ENCODE measurements at places on chromosomes 1 and 21. TPM values are rescaled to one million over a fixed set of nuclear protein-coding genes. Genes with fewer than 3 reads are reported as not detected.

- no peak for DNase-seq
Measured at GRCh38 chr1:74681001-74681400, 7.4 kb upstream of the ERICH3 start.

CFAP107 gene
- not detected for total RNA-seq

DNA sequence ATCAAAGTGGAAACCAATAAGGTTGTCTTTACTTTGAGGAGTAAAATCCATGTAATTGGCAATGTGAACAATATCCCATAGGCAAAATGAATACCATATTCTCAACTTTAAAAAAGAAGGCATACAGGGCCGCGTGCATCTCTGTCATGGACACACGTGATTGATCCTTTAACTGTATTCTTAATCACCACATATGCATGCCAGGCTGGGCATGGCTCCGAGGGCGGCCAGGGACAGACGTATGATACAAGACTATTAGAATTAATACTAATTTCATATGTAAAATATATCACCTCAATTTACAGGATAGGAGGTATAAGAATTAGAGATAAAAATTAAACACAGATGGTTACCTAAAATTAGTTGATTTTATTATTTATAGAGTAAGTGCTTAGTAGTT is 11.2 kb downstream of the RGS21 start:
- no peak for DNase-seq

GRCh38 chr1:170162459-170163246 is 16.9 kb downstream of the NTMT2 start:
- no peak for DNase-seq

TTLL7 gene
- total RNA-seq, result not detected

PLD5 gene
- not detected for total RNA-seq

SPRR2B gene
- total RNA-seq, result not detected

A3GALT2 gene
- total RNA-seq, result not detected

AMY2A gene
- total RNA-seq, result not detected

DNA sequence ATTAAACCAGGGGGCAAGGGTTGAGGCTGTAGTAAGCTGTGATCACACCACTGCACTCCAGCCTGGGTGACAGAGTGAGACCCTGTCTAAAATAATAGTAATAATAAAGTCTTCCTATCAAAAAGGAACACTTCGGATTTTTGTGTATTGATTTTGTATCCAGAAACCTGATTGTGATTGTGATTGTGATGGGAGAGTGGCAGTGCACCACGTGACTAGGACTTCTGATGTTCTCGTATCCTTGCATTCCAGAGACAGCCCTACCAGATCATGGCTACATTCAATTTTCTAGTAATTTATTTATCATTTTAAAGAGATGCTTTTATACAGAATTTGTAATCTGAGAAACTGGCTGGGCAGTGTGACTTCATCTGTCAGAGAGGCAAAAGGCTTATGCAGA is 2.6 kb upstream of the KIF1B start:
- no peak for DNase-seq

S100A12 gene
- total RNA-seq, result not detected

GRCh38 chr21:36354918-36355680 is 30.1 kb upstream of the CHAF1B start:
- DNase-seq, result no peak

FCGR2B gene
- not detected for total RNA-seq

DNA sequence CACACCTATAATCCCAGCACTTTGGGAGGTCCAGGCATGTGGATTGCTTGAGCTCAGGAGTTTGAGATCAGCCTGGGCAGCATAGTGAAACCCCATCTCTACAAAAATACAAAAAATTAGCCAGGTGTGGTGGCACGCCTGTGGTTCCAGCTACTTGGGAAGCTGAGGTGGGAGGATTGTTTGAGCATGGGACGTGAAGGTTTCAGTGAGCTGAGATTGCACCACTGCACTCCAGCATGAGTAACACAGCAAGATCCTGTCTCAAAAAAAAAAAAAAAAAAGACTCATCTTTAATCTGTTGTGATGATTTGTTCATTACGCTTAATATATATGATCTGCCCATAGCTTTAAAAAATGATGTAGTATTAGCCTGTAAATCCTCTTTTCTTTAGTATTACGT is 44.0 kb downstream of the OR10J1 start:
- DNase-seq, result no peak

- DNase-seq, result no peak
Measured at GRCh38 chr1:211708006-211708405, 32.6 kb upstream of the NEK2 start.

DNA sequence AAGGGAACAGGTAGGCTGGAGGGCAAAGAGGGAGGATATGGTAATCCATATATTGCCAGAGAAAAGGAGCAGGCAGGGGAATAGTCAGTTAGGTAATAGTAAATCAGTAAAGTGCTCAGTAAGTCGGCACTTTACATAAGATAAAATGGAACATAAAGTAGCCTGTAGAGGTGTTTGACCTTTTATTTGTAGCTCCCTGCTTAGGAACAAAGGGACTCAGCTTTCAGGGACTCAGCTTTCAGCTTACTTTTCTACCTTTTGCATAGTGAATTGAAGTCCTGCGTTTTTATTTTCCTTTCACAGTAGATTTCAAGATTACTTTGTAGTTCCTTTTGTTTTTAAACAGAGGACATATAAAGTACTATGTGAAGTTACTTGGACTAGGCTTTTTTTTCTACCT is 87.3 kb downstream of the ITSN1 start:
- DNase-seq, result no peak

GRCh38 chr1:47225430-47226100 is 6.5 kb downstream of the TAL1 start:
- no peak for DNase-seq

DNA sequence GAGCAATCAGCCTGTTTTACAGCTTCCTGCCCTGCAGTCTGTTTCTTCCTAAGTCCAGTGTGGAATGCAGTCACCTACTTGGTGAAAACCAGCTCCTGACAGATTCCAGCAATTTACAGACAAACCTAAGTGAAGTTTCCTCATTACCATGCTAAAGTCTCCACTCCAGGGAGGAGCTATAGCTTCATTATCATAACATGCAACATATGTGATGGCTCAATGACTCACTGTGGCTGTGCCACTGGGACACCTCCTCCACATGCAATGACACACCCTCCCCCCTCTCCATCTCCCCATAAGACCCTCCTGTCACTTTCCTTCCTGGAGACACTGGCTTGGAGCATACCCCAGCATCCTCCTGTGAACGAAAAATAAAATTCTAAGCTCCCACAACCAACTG is 125.2 kb downstream of the MAP3K21 start:
- no peak for DNase-seq

DNA sequence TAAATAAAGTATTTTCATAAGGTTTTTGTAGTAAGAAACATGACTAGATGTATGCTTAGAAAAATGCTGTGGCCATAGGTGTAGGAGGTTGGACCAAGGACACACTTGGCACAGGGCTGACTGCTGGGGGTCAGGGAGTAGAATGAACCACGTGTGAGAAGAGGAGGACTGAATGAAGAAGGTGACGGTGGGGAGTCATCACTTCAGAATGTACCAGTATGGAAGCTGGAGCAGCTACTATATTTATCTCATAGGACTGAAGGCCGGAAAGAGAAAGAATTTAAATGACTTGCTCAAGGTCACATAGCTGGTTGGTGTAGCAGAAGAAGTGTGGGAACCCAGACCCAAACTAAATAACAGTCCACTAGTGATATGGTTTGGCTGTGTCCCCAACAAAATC is 79.8 kb upstream of the HAO2 start:
- no peak for DNase-seq

DNA sequence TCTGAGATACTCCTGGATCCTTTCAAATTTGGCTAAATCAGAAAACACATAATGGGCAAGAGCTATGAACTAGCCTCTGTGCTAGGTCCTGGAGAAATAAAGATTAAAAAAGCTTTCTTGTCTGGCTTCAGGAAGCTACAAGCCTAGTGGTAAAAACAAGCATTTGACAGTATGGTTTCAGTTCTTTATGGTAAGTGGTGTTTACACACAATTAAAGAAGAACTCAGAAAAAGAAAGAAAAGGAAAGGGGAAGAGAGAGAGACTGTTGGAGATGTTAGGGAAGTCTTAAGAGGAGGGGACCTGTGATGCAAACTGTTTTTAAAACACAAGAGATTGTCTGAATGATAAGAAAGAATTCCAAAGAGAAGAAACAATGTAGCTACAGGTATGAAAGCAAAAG is 1.8 kb downstream of the OR10J1 start:
- no peak for DNase-seq

OR2G6 gene
- total RNA-seq, result not detected

DNA sequence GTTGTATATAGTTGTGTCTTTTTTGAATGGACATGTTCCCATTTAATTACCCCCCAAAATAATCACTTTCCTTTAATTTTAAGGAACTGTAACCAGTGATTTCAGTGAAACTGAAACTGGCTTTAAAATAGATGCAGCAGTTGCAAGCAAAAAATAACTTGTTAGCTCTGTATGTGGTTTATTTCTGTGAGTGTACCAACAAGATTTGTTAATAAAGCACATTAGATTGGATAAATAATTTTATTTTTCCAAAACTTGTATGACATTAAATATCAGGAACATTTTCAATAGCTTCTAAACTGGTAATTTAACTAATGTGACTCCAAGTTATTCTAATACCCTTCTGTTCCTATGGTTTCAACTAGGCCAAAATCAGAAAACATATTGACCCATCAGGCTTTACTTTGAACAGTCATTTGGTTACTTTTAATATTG is 184.3 kb upstream of the CACYBP start:
- no peak for DNase-seq

- DNase-seq, result no peak
Measured at GRCh38 chr1:53086491-53087070, 24.6 kb downstream of the PODN start.

- no peak for DNase-seq
Measured at GRCh38 chr1:8701794-8702471, 115.5 kb downstream of the RERE start.

S100A3 gene
- not detected for total RNA-seq

DNA sequence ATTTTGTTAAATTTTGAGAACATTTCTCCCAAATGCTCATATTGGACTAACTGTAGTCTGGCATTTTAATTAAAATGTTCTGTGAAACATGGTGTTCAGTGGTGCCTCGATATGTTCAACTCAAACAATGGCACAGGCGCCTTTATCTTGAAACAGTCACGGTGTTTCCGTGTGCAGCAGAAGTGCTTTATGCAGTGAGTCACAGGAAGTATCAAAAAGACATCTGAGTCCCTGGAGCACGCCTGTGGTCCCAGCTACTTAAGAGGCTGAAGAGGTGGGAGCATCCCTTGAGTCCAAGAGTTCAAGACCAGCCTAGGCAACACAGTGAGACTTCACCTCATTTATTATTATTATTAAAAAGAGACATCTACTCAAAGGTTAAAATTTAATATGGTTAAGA is 52.2 kb downstream of the GREM2 start:
- DNase-seq, result no peak

SNX27 gene
- 22.9 TPM for total RNA-seq

DNA sequence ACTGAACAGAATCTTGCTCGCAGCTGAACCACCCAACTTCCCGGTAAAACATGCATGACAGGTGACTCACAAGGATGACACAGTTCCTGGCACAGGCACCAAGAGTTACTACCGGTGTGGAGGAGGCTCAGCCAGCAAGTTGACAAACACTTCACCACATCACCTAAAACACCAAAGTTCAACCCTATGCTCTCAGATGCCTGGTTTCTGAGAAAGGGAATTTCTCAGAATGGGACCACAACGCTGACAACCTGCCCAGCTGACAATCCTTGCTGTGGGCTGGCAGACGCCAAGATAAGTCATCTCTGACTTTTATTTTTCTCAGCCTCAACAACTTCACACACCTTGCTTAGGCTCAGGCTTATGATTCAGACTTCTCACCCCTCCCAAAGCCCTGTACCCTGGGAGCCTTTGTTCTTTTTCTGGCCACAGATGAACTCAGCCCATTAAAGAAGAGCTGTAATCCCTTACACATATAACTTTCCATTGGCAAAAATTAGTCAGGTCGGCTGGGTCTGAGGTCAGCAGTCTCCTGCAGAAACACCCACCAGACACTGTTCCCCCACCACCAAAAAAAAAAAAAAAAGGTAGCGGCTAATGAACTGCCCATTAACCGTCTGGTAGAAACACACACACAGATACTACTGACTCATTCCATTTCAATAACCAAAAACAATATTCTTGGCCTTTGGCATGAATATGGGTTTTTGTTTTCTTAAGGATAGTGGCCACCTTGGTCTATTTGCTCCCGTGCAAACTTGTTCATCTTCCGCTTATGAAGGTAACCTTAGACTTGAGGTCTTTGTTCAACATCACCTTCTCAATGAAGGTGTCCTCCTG is 10.8 kb upstream of the TIAM1 start:
- DNase-seq, result peak; percentile 94

ELAPOR1 gene
- total RNA-seq, result 4.4 TPM

DNA sequence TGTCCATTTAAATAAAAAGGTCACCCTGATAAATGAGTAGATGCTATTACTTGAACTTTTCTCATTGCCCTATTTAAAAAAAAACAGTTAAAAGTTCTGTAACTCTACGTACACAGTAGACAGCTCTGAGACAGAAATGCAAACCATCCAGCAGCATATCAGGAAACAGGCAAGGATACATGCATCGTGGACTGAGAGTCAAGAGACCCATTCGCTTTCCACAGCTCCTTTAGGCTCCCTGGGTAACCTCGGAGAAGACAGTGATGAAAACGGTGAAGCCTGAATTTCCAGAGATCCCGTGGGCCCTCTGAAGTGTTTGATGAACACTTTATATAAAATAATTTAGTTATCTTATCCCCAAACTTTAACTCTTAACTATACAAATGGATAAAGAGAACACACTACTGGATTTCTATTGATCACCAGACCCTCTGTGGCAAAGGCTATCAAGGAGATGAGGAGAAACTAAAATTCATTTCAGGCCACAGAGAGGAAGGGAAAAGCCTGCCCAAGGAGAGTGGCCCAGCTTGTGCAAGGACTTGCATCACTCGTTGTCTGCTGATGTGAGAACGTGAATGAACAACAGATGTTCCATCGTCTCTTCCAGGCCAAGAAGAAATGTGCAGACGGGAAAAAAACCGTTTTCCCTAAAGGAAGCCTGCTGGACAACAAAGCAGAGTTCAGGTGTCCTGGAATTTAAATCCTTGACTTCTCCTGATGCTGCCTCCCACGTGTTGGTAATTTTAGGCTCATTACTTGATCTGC is 131.0 kb downstream of the TGFBR3 start:
- DNase-seq, result no peak

CRP gene
- not detected for total RNA-seq

- DNase-seq, result no peak
Measured at GRCh38 chr1:70086897-70087296, 118.5 kb downstream of the LRRC40 start.

- DNase-seq, result no peak
Measured at GRCh38 chr21:14842601-14843000, 222.2 kb downstream of the NRIP1 start.

GATAD2B gene
- 70.2 TPM for total RNA-seq

ZNF683 gene
- total RNA-seq, result not detected

DNA sequence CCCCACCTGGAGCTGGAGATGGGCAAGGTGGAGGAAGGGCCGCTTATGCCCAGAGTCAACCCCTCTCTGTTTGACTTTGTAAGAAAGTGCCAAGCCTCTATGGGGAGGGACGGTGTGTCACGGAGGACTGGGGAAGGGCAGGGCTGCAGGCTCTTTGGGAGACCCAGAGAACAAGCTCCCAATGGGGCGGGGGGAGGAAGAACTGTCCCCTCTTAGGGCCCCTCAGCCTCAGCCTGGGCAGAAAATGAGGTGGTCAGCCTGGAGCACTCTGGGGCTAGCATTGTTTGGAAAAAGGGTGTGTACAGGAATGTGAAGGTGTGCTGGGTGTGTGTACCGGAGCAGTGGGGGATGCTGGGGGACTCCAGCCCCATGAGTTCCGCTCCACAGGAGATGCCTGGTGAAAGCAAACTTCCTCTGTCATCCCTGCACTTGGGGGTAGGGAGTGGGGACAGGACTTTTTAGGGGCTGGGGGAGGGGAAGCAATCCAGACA is 1.2 kb upstream of the INAVA start:
- DNase-seq, result no peak

GRCh38 chr1:43239484-43239883 is 30.3 kb upstream of the TMEM125 start:
- DNase-seq, result no peak

Measured in activated naive CD4-positive, alpha-beta T cell treated with anti-CD3 and anti-CD28 coated beads for 36 hours (primary cell).